Stimulated activated CD4-positive, alpha-beta T cell treated with anti-CD3 and anti-CD28 coated beads, Interleukin-12 subunit alpha, Interleukin-12 subunit beta, amount 100 ng/mL, for 4 hours (primary cell): ENCODE measurements at places on chromosomes 6 and 20.
A peak's percentile ranks its signal among the peaks of the same experiment; 100 is the strongest.

DNA sequence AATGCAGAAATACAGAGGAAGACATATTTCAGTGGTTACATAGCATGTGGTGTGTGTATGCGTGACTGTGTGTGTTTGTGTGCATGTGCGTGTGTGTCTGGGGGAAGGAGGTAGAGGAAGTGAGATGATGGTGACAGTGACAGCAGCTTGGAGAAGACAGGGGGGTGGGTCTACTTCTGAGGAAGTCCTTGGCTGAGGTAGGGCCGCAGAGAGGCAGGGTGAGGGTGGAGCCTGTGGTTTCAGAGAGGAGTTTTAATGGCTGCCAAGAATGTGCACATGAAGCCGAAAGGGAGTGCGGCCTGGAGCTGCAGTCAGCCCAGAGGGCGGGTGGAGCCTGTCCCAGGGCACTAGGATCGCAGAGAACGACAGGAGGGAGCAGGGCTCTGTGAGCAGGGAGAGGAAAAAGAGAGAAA lies 22.7 kb upstream of the RNF24 start:
- peak; percentile 56 for DNase-seq

DNA sequence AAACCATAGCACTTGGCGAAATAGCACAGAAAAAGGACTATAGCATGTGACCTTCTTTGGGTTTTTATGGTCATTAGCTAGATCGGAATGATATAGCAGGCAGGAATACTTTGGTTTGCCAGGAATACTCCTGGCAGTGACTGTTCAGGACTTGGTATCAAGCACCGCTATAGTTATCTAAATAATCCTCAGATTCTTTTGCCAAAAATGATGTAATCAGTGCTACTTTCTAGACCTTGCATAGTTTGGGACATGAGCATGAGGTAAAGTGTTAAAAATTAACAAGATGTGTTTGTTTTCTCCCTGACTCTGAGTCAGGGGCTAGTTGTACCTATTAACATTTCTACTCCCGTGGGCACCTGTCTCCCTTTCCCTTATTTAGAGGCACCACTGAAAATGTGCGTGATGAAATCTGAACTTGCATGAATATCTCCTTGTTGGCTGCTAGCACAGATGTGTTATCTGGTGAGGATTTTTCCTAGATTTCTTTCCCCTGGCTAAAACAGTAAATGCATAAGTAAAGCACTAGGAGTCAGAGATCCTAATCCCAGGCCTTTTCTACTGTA lies 511.0 kb downstream of the CDKAL1 start:
- DNase-seq: no peak

- DNase-seq: no peak
These were observed 1036.9 kb upstream of the EPHA7 start for GRCh38 chr6:94456266-94456665.

- DNase-seq: no peak
These were observed 130.6 kb upstream of the FERMT1 start for GRCh38 chr20:6253396-6253795.

- no peak for DNase-seq
These were observed 65.8 kb upstream of the FUT9 start for GRCh38 chr6:95949985-95950384.

DNA sequence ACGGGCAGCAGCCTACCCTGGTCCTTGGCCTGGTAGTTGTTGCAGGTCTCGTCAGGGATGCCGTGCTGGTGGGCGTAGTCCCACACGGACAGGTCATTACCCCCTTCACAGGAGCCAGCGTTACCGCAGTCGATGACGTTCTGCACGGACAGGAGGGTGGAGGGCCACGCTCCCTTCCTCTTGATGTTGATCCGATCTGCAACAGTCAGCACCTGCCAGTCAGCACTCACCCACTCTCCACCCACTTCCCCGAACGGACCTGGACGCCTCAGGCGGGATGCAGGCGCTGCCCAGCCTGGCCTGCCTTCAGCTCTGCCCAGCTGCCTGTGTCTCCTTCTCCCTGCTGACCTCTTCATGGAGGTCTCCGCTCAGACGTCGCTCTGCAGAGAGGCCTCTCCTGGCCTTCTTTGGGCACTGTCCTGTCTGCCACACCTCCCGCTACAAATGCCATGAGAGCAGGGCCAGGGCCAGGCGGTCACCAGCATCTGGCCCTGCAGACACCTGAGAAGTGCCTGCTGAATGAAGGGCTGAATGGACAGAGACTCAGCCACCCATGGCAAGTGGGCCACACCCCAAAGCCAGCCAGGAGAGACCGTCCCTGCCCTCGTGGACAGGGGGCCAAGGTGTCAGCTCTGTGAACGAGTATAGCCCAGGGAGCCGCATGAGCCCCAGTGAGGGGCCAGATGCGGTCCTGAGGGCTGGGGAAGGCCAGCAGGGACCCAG lies 5.4 kb downstream of the CTSZ start:
- no peak for DNase-seq

GRCh38 chr6:101534386-101534785 lies 140.9 kb downstream of the GRIK2 start:
- DNase-seq: no peak

- no peak for DNase-seq
These were observed 65.7 kb downstream of the TRDN start for GRCh38 chr6:123570813-123571684.
